ENCODE measurements at places on chromosomes 6 and 20.

DNA sequence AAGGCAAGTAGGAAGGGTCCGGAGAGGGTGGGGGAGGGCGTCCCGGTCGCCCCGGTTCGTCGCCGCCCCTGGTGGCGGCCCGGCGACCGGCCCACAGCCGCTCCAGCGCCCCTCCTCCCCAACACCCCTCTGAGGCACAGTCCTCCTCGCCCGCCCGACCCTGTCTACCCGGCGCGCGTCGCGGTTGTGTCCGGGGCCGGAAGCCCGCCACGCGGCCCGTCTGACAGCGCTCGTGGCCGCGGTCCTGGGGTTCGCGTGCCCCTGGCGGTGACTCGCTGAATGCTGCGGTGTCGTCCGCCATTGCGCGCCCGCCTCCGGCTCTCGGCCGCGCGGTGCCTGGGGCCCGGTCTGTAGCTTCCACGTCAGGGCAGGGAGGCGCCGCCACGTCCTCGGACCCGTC lies 335.3 kb upstream of the DEFB115 start:
- DNase-seq = no peak

DNA sequence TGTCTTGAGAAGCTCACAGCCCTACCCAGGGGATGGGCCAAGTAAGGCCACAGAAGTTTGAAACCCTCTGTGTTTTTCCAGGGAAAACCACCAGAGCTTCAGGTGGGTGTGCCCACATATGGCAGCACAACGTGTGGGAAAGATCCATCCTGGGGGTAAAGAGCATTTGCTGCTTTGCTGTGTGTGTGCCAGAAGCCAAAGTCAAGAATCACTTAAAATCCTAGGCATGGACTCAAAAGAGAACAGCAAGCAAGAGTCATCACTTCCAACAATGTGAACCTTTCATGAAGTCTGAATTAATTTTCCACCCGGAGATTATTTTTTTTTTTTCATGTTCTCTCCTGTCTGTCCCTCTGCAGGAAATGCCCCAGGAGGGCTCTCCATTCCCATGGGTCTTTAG lies 308.2 kb upstream of the SGK1 start:
- DNase-seq = no peak

GRCh38 chr6:44500074-44500473 lies 112.6 kb downstream of the CDC5L start:
- no peak for DNase-seq

DNA sequence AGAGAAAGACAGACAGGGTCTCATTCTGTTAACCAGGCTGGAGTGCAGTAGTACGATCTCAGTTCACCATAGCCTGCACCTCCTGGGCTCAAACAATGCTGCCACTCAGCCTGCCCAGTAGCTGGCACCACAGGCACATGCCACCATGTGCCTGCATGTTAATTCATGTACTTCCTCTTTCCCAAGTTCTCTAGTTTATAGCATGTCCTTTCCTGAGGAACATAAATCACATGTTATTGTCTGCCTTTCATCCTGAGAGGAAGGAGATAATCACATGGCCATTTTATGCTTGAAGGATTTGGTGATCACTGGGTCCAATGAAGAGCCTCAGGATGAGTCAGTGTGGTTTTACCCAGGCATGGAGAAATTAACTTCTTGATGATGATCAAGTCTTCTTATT lies 47.9 kb downstream of the COL11A2 start:
- DNase-seq = no peak
